ENCODE measurements at places on chromosomes 13 and 19.

- DNase-seq = no peak
Observed at GRCh38 chr19:46241626-46242025, 12.1 kb downstream of the IGFL1 start.

- DNase-seq = no peak
Observed at GRCh38 chr13:30832377-30832776, 73.7 kb upstream of the MEDAG start.

DNA sequence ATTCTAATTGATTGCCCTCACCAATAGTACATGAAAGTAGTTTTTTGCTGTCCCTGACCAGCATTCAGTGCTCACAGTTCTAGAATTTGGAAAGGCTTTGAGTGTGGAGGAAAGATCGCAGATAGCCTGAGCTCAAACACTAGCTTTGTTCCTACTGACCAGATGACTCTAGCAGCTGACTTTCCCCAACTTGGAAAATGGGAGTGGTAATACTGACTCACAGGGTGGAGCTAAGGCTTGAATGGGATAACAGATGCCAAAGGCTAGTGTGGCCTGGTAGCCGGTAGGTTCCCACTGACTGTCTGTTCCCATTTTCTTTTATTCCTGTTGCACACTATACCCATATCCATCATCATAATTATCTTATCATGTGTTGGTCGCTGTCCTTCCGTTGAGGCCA is 3.7 kb downstream of the ZSCAN22 start:
- peak; percentile 85 for DNase-seq

DNA sequence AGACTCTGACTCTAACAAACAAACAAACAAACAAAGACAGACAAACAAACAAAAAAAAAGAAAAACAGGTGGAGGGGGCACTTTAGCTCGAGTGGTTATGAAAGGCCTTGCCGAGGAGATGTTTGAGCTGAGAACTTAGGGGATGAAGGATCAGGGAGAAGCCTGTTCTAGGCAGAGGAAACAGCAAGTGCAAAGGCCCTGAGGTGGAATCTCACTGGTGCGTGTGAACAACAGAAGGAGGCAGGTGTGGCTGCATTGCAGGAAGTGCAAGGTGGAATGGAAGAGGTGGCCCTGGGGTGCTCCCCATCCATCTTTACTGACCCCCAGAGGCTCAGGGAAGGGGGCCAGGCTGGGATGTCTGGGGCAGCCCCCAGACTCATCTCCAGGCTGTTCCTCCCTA is 41.9 kb downstream of the CYP4F22 start:
- no peak for DNase-seq

- no peak for DNase-seq
Observed at GRCh38 chr13:93173654-93174053, 53.0 kb upstream of the GPC6 start.

DNA sequence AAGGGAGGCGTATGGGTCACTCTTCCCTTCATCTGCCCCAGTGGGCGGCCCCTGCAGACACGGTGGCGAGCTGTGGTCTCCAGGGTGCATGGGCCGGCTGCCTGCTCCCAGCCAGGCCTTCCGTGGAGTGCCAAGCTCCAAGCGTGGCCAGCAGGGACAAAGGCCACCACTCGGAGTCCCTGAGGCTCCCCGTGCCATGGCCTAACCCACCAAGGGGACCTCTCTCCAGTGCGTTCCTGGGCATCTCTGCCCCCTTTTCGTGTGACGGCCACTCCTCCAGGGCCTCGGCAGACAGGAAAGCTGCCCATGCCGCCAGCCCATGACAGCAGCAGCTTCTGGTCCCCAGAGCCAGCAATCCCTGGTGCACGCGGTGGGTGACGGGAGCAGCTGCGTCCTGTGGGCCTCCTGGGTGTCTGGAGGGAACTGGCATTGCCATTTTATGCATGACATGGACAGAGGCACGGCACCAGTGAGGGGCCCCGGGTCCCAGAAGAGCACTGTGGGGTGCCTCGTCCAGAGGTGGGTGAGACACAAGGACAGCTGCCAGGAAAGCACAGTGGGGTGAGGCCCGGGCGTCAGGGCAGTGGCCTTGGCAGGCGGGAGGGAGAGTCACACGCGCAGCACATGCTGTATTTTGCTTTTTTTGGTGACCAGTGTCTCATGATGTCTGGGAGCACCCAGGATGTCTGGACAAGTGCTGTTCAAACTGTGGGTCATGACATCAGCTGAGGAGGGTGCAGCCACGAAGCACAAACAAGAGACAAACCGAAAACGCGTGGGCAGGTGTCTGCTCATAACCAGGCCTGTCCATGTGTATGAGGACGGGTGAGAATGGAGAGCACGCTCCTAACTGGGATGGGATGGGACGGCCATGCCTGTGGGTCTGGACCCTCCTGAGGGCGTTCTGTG is 32.3 kb downstream of the CEBPG start:
- DNase-seq = peak; percentile 71

DNA sequence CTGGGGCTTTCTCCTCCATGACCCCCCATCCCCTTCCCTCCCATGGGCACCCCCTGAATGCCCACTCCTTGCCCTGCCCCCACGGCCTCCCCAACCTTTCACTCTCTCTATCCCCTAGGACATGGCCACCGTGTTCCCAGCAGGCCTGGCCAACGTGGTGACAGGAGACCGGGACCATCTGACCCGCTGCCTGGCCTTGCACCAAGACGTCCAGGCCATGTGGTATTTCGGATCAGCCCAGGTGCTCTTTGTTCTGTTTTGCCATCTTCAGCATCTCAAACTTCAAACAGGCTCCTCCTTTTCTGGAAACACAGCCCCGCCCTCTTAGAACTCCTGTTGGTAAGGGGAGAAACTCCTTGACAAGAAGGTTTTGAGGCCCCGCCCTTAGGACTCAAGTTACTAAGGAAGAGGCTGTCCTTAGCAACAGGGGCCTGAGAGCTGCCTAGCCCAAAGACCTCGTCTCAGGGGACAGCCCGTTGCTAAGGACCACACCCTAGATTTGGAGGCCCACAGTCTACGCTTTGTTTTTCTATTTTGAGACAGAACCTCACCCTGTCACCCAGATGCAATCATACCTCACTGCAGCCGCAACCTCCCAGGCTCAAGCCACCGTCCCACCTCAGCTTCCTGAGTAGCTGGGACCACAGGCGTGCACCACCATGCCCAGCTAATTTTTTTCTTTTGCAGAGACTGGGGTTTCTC is 5.1 kb upstream of the FLT3LG start:
- no peak for DNase-seq

DNA sequence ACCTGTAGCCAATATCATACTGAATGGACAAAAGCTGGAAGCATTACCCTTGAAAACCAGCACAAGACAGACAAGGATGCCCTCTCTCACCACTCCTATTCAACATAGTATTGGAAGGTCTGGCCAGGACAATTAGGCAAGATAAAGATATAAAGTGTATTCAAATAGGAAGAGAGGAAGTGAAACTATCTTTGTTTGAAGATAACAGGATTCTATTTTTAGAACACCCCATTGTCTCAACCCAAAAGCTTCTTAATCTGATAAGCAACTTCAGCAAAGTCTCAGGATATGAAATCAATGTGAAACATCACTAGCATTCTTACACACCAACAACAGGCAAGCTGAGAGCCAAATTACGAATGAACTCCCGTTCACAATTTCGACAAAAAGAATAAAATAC is 17.8 kb upstream of the CCNA1 start:
- DNase-seq = no peak

DNA sequence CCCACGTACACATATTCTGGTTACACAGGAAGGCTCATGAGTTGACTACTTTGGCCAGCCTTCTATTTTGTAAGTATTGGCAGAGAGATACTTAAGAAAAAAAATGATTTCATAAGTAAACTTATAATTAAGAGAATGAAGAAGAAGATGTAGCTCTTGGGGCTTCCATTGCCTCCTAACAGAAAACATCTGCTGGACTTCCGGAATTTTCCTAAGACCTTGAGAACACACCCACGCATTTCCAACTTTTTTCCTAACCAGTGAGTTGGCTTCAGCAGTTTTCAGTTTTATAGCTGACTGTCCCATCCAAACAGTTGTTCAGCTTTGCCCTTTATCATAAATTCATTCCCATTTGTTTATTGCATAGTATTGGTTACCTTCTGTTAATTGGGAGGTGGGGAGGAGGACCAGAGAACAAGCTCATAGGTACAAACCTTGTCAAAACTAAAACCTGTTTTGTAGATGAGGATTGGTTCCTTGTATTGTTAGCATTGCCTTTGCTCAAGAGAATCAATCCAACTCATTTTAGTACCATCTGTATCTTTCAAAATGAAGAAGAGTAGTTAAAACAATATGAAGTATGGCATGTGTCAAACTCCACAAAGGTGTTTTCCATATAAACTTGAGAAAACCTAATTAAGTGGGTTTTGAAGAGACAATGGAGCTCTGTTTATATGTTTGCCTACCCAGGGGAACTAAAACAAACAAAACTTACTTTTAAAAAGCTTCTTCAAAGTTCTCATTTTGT is 93.9 kb downstream of the COL4A2 start:
- DNase-seq = no peak

DNA sequence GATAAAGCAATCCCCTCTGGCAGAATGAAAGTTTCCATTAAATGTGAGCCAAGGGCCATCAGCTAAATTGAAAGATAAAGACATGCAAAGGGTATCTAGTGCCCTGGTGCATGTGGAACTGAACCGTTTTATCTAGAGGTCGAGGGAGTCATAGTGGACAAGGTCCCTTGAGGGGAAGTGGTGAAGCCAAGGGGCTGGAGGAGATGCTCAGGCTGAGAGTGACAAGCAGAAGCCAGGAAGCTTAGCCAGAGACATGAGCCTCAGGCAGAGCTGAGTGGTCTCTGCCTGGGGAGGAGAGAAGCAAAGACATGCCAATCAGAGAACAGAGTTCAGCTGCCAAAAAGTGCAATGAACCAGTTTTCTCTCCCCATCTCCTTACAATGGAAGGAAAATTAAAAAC is 68.1 kb upstream of the SLC10A2 start:
- DNase-seq = no peak

- no peak for DNase-seq
Observed at GRCh38 chr19:2433854-2434253, 6.5 kb upstream of the TIMM13 start.

DNA sequence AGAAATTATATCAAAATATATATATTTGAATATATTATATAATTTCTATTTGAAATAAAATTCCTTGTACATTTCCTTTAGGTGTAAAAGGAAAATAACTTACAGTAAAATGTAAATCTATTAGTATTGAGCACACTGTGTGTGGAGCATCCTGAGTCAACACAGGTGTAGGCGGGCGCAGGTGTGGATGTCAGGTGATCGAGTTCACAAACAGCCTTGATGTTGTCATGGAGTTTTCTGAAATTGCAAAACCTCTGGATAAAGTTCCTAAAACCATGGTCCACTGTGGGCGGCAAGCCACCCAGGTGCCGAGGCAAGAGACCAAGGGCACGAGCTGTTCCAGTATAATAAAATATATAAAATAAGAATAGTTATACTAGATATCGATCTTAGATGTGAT is 27.7 kb upstream of the MCF2L start:
- DNase-seq = no peak

DNA sequence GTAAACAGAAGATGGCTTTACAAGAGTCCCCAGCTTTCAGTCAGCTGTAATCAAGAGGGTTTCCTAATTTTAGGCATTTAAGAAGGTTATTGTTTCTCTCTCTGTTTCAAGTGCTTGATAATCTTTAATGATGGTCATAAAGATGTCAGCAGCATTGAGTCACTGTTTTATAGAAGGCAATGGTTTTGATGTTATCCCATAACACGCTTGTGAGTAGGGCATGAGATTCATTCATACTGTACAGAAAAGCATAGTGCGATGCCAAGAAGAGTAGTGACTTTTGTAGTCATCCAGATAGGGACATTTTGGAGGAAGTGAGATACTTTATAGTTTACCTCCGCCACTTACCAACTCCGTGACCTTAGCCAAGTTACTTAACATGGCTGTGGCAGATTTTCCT is 364.2 kb upstream of the SLC10A2 start:
- no peak for DNase-seq

- no peak for DNase-seq
Observed at GRCh38 chr19:50557009-50557613, 11.1 kb downstream of the LRRC4B start.

DNA sequence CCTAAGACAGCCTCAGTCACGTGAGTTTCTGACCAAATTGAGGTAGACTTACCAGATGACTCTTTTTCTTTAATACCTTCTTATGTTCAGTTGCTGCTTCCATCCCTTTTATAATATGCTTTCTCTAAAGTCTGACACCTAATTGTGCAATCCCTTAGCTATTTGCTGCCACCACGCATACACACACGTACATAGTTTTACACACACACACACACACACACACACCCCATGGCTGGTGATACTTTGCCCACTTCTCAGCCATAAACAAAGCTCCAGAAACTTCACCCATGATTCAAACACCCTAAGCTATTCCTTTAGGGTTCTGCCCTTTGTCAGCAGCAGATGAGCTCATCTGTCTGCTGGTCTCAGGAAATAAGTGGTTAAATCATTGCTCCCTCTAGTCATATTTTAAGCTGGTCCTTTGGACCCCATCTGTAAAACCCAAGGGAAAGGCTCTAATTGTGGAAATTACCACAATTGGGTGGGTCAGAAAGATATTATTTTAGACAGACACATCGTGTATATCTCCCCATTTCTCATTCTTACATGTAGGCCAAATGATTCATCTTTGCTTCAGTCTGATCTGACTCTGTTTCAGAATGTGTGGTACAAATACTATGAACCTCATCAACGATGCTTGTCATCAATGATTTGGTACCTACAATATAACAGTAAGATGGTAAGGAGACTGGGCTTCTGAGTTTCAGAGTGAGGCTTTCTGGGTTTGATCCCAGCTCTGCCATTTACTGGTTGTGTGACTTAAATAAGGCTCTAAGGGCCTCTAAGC is 69.2 kb downstream of the NALCN start:
- no peak for DNase-seq

GRCh38 chr13:45412274-45413049 is 5.7 kb downstream of the SLC25A30 start:
- DNase-seq = no peak

DNA sequence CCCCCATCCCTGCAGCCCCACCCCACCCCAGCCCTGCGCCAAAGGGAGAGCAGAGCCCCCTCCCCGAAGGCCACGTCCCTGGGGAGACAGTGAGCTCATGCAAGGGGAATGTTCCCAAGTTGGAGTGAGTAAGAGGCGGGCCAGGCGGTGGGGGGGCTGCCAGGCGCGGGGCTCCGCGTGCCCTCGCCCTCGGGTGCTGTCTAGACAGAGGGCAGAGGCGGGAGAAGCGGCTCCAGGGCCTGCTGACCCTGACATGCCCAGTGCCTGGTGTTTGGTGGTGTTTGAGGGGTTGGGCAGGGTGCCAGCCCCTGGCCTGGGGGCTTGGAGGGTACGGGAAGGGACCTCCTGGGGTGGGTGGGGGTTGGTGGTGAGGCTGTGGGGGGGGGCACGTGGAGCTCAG is 1.0 kb downstream of the FSTL3 start:
- DNase-seq = no peak

Measured in Ammon's horn (tissue), 1 donor.